ENCODE measurements at places on chromosomes 7 and 10.
A peak's percentile ranks its signal among the peaks of the same experiment; 100 is the strongest.

GRCh38 chr7:30595436-30596013 is 847 bp downstream of the GARS1 start:
- DNase-seq: peak; percentile 26

DNA sequence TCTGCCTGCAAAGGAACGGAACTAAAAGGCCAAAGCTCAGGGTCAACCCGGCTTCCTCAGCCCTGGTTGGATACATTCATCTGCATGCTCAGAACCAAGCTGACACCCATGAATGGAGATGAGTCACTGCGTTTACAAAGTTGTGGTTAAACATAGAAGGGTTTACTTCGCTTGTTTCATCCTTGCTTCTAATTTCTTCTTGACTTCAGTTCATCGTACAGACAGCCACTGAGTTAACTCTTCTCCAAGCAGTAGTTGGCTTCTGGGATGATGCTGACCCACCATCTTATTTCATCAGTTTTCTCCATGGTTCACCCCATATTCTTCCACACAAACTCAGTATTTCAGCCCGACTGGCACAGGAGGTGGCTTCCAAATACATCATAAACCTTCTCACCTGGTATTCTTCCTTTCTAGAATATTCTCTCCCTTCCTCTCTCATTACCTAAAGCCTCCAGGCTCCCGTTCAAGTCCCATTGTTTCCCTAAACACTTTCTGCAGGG is 166.3 kb upstream of the RNF32 start:
- no peak for DNase-seq

DNA sequence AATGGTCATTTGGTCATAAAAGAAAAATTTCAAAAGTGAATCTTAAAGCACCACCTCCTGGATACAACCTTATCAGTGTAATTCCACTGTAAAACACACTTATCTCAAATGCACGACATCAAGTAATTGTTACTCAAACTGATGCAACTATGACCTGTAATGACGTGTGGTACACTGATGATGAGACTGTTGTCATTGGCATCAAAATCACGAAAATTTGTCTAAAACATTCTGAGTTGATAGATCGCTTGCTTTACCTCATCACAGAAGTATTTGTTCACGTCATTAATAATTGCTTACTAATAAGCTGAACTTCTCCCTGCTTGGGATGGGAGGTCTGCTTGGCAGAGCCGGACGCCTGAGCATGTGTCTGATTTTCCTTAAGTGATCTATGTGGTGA is 221.8 kb upstream of the KLF6 start:
- no peak for DNase-seq

GRCh38 chr7:24779283-24779655 is 22.0 kb upstream of the GSDME start:
- no peak for DNase-seq

GRCh38 chr10:88116971-88117626 is 253.7 kb downstream of the PTEN start:
- no peak for DNase-seq

GRCh38 chr7:25567430-25567829 is 339.1 kb upstream of the NPVF start:
- DNase-seq: no peak

- no peak for DNase-seq
These were observed 456.8 kb upstream of the NRP1 start for GRCh38 chr10:33791272-33791660.

DNA sequence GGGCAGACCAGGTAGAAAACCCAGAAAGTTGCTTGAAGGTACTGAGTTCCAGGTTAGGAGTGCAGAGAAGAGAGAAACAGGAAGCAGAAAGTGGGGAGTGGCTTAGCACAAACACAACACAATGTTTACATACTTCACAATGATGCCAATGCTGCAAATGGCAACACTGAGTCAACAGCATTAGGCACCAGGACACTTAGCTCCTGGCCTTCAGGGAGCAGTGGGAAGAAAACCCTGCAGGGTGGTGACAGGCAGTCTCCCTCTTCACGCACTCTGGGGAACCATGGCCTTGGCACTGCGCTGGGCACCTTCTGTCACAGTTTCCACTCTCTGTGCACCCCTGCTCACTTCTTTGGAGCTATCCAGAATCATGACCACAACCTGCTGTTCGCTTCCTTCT is 7.3 kb downstream of the ICA1 start:
- no peak for DNase-seq

GRCh38 chr7:42574685-42575084 is 337.2 kb downstream of the C7orf25 start:
- no peak for DNase-seq

- no peak for DNase-seq
These were observed 549 bp upstream of the DDX50 start for GRCh38 chr10:68900427-68901104.

DNA sequence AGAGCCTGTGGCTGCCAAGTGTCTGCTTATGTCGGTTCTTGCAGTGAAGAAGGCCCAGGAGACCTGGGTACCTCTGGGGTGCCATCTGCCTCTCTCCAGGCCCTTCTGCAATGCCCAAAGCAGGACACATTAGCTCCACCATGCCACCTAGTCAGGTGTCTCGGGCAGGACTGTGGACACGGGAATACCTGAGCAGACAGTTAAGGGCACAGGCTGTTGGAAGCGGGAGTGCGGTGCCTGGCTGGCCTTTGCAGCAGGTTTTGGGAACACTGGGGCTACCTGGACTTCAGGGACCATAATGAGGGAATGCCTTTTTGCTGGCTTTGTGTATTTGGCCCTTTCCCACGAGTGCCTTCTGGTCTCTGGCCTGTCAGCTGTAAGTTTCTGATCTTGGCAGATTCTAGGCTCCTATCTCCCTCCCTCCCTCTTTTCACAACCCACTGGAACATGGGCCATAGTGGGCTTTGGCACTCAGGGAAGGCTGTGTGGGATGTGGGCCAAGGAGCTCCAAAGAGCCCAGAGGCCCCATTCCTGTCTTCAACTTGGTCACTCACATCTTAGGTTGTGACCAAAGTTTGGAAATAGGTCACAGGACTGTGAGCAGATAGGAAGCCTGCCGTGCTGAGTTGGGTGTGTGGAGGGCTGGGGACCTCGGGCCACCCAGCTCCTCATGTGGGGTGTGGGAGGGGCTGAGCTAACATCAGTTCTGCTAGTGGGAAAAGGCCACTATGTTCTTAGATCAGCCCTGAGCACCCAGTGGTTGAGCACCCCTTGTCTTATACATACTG is 41.5 kb upstream of the CXCL12 start:
- DNase-seq: no peak

GRCh38 chr10:6053303-6053702 is 8.9 kb downstream of the IL2RA start:
- DNase-seq: no peak

DNA sequence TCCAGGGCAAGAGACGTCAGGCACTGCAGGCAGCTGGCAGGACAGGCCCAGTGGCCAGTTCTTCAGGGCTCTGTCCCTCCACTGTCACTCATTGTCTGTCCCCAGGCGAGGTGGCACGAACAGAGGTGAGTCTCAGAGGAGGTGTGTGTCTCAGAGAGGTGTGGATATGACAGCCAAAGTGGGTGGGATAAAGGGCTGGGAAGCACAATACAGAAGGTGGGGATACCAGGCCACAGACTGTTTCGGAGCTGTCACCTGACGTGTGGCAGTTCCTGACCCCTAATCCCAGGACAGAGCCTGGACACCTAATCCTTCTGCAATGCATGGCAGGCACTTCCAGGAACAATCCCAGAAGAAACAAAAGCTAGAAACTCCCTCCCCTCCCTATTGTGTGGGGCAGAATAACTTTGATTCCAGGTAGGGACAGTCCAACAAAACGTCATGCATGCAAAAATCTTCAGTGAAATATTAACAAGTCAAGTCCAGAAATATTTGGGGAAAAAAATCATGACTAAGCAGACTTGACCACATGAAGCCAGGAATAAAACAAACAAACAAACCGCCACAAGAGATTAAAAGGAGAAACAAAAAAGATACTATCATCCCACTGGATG is 11.6 kb downstream of the KLRG2 start:
- no peak for DNase-seq

DNA sequence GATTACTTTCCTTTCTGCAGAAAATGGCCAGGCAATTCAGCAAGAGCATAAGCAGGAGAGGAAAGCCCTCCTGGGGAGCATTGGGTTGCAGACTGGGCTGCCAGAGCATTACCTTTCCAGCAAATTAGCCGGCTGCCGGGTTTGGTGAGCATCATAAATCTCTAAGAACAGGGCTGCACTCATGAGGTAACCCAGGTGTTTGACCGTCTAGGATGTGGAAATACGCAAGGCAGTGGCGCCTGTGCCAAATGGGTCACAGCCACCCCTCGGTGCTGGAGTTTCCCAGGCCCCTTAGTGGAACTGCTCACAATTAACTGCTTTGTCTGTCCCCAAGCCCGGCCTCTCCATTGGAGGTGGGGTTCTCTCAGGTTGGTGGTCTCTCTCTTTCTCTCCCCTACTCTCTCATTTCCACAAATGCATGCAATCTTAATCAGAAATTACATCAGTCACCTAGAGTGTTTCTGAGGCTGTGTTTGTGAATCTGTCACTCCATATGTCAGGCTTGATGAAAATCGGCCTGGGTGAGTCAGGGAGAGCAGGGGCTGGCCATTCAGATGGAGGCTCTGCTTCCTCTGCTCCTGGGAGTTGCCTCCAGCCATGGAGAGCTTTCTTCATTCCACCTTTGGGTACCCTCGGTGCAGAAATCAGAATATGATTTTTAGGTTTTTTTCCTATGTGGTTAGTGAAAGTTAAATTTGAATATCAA is 26.7 kb downstream of the PTN start:
- no peak for DNase-seq

DNA sequence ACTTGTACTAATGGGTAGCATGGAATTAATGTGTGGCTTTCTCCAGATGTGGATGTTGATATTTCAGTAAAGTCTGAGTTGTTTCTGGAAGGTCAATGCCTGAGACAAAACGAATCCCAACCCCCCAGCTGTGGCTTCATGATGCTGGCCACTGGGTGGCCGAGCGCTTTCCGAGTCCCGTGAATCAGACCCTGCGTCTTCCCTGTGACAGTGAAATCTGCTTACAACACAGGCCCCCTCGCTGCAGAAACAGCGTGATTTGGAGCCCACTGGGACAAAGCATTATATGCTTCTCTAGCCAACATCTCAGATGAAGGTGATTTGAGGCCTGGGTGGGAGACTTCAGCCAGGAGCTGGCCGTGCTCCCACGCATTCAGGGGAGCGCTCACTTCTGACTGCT is 124.7 kb downstream of the WDR37 start:
- DNase-seq: no peak

- no peak for DNase-seq
These were observed 248.9 kb downstream of the KIAA1217 start for GRCh38 chr10:24457661-24458318.

DNA sequence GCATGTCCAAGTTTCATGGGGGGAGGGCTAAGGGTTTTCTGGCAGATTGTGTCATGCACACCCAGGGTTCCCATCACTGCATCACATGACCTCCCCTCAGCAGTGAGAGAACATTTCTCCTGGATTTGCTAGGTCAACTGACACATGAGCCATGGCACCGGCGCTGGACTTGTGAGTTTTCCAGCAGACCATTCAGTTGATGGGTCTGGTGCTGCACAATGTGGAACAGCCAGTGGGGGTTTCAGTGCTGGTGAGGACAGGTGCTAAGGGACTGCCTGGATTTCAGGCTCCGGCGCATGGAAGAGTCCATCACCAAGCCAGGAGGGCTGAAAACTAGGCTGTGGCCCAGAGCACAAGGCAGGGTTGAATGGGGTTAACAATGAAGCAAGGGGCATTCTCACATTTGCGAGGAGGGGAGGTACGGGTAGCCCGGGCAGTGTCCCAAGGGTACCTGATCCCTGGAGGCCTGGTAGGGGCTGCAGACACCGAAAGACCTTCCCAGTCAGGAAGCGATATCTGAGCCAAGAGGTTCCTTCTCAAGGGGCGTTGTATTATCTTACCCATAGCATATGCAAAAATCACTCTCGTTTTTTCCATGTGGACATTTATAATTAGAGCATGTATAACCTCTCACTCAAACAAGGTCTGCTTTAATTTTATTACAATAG is 203.0 kb downstream of the TNS3 start:
- DNase-seq: no peak

GRCh38 chr7:134701272-134701671 is 54.6 kb downstream of the BPGM start:
- no peak for DNase-seq

- DNase-seq: no peak
These were observed 109.9 kb downstream of the ATXN7L1 start for GRCh38 chr7:105766421-105767073.

DNA sequence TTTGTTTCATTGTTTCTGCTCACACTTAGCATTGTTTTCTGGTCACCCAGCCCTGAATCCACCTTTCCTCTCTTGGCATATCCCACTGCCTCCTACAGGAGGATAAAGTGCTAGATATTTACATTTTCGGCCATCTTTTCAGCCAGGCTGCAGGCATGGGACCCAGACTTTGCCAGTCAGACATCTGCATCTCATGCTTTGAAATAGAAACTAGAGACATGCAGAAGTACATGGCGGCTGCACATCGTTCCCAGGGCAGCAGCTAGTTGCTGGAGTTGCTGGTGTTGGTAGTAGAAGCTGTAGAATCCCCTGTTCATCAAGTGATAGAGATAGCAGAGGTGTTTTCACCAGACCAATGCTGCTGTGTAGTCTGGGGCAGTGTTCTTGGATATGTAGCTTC is 18.7 kb downstream of the STAMBPL1 start:
- DNase-seq: no peak

- peak; percentile 37 for DNase-seq
These were observed 473 bp downstream of the CYP51A1 start for GRCh38 chr7:92133737-92134270.

DNA sequence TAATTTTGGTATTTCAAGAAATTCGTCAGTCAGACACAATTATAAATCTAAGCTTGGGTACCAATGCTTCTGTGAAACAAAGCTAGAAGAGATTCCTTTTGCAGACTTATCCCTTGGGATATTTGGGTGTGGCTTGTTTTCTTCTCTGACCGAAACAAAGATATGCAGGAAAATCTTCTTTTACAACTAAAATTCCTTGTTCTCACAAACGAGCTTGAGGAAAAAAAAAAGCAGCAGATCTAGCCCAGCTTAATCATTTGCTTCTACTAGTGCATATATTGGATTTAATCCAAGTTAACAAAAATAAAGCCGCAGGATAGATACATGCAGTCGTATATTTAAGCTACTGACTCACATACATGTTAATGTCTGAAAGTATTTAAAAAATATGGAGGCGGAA is 104.2 kb downstream of the PRTFDC1 start:
- DNase-seq: no peak

GRCh38 chr10:129727071-129727470 is 237.0 kb downstream of the EBF3 start:
- DNase-seq: no peak

DNA sequence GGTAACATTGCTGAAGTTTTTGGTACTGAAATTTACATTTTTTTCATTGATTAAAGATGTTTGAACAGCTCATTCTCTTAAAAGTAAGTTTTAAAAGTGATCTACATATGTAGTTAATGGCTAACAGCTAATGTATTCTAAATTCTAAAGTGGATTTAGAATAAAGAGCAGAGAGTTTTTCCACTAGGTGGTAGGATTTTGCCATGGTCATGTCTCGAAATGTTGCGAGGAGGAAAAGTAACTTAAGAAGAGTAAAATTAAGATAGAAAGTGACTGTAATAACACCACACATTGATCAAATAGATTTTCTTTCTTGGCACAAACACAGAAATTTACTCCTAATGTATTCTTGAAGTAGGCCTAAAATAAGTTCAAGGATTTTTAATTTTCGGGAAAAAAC is 19.8 kb downstream of the LSMEM1 start:
- no peak for DNase-seq

All from T-helper 1 cell (primary cell).